ENCODE measurements at places on chromosomes 2 and 18. TPM values are rescaled to one million over a fixed set of nuclear protein-coding genes. Genes with fewer than 3 reads are reported as not detected.

The CERKL gene
- total RNA-seq = not detected

The SLC14A1 gene
- total RNA-seq = 0.24 TPM

The MAP2 gene
- 7.2 TPM for total RNA-seq

The RESP18 gene
- total RNA-seq = not detected

The RNU2-63P gene
- 4.7 TPM for total RNA-seq

The FBLN7 gene
- total RNA-seq = 4.1 TPM

GRCh38 chr2:185221-185620 is 78.6 kb downstream of the SH3YL1 start:
- DNase-seq = no peak

DNA sequence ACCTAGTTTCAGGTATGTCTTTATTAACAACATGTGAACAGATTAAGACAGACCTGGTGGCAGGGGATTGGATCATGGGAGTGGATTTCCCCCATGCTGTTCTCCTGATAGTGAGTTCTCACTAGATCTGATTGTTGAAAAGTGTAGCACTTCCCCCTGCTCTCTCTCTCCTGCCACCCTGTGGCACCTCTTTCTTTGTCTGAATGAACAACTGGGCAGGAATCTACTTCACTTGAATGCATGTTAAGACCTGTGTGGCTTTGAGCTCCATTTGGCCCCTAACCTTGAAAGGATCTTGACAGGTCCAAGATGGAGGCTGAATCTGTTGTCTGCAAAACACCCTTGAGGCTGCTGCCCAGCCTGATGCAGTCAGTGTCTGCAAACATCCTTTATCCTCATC is 194.4 kb downstream of the RNF144A start:
- DNase-seq = peak; percentile 40

DNA sequence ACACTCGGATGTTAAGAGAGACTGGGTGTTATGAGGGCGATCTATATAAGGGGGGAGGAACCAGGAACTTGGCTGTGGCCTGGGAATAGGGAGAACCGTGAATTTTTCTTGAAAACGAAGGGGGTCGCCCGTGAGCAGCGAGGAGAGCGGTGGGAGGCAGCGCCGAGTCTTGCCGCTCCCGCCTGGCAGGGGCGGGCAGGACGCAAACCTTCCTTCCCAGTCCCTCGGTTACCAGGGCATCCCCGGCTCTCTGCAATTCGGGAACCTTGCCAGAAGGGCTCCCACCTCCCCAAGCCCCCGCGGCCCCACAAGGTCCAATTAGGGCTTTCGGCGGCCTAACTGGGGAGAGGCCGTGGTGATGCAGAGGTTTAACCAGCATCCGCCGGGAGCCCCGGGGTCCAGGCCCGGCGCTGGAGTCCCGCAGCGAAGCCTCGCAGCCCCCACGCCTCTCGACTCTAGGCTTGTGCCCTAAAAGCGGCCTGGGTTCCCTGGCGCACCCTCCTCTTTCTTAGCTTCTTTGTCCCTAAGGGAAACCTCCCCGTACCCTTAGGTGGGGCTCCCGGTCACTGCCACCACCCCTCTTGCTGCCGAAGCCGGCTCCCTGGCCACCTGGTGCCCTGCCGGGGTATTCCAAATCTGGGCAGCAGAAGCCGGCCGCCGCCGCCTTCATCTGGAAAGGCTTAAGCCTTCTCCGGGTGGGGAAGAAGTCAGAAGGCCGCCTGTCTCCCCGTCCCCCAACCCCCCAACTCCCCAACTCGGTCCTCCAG is 680 bp upstream of the FHOD3 start:
- peak; percentile 90 for DNase-seq

DNA sequence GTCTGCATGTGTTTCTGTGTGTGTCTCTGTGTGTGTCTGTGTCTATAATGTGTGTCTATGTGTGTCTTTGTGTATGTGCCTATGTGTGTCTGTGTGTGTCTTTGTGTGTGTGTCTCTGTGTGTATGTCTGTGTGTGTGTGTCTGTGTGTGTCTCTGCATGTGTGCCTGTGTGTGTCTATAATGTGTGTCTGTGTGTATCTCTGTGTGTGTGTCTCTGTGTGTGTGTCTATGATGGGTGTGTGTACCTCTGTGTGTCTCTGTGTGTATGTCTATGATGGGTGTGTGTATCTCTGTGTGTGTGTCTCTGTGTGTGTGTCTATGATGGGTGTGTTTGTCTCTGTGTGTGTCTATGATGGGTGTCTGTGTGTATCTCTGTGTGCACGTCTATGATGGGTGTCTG is 126.2 kb upstream of the GPC1 start:
- no peak for DNase-seq

DNA sequence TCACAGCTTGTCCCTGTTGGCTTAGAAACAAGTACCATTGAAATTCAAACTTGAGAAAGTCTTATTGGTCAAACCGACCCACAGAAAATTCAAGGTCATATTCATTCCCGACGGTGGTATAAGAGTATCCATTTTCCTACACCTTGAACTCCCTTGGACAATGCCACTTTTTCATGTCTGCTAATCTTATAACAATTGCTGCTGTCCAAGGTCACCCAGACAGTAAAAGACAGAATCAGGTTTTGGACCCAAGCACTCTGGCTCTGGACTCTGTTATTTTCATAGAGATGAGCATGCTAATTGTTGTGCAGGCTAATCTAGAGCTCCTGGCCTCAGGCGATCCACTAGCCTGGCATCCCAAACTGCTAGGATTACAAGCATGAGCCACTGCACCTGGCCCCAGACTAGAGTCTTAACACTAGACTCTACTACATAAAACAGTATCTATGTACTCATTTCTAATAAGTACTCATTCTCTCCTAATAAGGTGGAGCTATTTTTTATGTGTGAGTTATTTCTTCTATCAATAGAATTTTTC is 57.8 kb downstream of the C2orf76 start:
- DNase-seq = no peak

DNA sequence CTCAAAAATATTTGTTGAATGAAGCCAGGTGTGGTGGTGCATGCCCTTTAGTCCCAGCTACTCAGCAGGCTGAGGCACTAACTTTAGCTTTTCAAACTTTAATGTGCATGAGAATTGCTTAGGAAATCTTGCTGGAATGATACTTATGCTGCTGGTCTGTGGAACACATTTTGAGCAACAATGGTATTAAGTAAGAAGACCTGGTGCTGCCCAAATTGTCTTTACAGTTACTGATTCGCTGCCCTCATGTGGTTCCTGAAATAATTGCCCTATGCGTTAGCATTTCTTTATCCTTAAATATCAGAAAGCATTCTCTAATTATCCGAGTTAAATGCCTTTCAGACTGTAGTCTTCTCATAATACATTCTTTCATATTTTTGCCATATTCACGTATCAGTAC is 76.0 kb upstream of the SESTD1 start:
- DNase-seq = no peak

- no peak for DNase-seq
Observed at GRCh38 chr2:44271296-44271695, 4.0 kb upstream of the SLC3A1 start.

GRCh38 chr2:79630972-79631557 is 118.2 kb downstream of the CTNNA2 start:
- DNase-seq = no peak

- no peak for DNase-seq
Observed at GRCh38 chr2:218282173-218282991, 9.9 kb downstream of the TMBIM1 start.

DNA sequence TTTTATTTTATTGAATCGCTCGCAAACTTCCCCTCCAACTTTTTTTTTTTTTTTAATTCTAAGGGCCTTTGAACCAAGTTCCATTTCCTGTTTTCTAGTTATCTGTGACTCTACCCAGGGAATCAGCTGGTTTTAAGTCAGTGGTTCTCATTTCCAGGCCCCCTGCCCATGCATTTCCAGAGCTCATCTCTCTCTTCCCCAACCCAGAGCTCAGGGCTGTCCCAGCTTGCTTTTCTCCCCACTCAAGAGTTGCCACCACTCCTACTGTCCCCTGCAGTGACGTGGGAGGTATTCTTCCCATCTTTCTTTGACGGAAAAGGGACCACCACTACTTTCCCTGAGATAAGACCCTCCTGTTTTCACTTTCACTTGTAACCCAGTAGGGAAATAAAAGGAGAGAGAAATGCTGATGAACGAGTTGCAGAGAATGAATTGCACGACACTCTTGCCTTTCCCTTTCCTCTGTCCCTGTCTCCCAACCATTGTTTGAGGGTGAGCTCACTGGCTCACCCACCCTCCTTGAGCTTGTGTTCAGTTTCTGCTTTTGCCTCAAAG is 42.1 kb downstream of the TET3 start:
- peak; percentile 36 for DNase-seq
